Lower lobe of right lung (tissue), 2 donors: ENCODE measurements at places on chromosomes 5 and 9. TPM values are rescaled to one million over a fixed set of nuclear protein-coding genes. Genes with fewer than 3 reads are reported as not detected.
A peak's percentile ranks its signal among the peaks of the same experiment; 100 is the strongest.

The PLK2 gene
- total RNA-seq, result 37.5 TPM

The ANKRD34B gene
- 0.30 TPM for total RNA-seq

The C9orf43 gene
- 0.35 TPM for total RNA-seq

The ANGPTL2 gene
- total RNA-seq, result 11.4 TPM

GRCh38 chr5:40678460-40679147 is 1.1 kb upstream of the PTGER4 start:
- peaks cover 30% of the 10 kb centered on the region for H3K4me1 ChIP-seq
- no peak for DNase-seq
- H3K27ac ChIP-seq, result peak overlapping the region; percentile 87
- no peaks in the 10 kb centered on the region for H3K36me3 ChIP-seq
- peaks cover 18% of the 10 kb centered on the region for H3K27me3 ChIP-seq
- peak overlapping the region; percentile 82 for H3K4me3 ChIP-seq

GRCh38 chr5:153508700-153509099 is 18.2 kb downstream of the GRIA1 start:
- no peaks in the 10 kb centered on the region for H3K36me3 ChIP-seq
- no peak overlapping the region for H3K27ac ChIP-seq
- H3K4me1 ChIP-seq, result no peaks in the 10 kb centered on the region

GRCh38 chr9:113992276-113992951 is 85.7 kb downstream of the AMBP start:
- no peak overlapping the region for H3K27ac ChIP-seq
- DNase-seq, result no peak
- H3K4me3 ChIP-seq, result peak overlapping the region; percentile 26
- H3K27me3 ChIP-seq, result no peaks in the 10 kb centered on the region
- peaks cover 46% of the 10 kb centered on the region for H3K4me1 ChIP-seq
